Stimulated activated CD4-positive, alpha-beta T cell treated with anti-CD3 and anti-CD28 coated beads, Interleukin-1b, Interleukin-23, amount 100 ng/mL, for 1 hour (primary cell): ENCODE measurements at places on chromosomes 16 and 17.

- DNase-seq, result no peak
Measured at GRCh38 chr16:49937886-49938285, 82.0 kb upstream of the ZNF423 start.

- no peak for DNase-seq
Measured at GRCh38 chr16:24953306-24953705, 61.9 kb downstream of the ARHGAP17 start.

- DNase-seq, result no peak
Measured at GRCh38 chr17:63998721-63999679, 849 bp downstream of the PRR29 start.

DNA sequence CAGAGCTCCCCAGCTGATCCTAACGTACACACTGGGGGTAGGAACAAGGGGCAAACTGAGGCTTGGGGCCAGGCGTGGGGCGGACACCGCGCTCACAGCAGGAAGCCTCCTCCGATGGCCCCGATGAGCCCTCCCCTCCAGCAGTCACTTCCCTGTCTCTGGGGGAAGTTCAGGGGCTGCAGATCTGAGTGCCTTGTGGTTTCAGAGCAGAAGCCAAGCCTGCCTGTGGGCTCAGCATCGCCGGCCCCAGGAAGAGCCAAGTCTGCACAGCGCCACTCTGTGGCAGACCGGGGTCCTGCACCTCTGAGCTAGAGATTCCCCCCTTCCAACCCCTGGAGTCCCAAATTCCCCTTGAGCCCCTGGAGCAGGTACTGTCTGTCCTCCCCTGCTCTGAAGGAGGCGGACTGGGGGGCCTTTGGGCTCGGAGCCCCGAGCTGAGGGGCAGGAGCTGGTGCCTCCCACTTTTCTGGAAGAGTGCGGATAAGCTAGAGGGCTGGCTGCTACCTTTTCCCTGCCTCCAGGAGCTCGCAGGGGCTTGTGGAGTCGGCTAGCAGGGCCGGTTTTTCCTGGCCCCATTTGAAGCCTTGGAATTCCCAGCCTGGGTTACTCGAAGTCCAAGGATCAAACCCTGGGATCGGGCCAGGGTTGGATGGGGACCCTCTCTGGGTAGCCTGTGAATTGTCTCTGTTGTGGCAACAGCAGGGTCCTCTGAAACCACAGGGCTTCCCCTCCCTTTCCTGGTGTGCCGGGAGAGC lies 2.9 kb downstream of the GSE1 start:
- DNase-seq, result peak; percentile 46

GRCh38 chr16:59459806-59460205 lies 725.7 kb upstream of the GOT2 start:
- DNase-seq, result no peak

- DNase-seq, result no peak
Measured at GRCh38 chr16:56985288-56985961, 3.9 kb upstream of the NLRC5 start.

- no peak for DNase-seq
Measured at GRCh38 chr16:24896439-24896838, 50.7 kb downstream of the SLC5A11 start.

- no peak for DNase-seq
Measured at GRCh38 chr17:80971704-80972304, 19.8 kb upstream of the CHMP6 start.

DNA sequence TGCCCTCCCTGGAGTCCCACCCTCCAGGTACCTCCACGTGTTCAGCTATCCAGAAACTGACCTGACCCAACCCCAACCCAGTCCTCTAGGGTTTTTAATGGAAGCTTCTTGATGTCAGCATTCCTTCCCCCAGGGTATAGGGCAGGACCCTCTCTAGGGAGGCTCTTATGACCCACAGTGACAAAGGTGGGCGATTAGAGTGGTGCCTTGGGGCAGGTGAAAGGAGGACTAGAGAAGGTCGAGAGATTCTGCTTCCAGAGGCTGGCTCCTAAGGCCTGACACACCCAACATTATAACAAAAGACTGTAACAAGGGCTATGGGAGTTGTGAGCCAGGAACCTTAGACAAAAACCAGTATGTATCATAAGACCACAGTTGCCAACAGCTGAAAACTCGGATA lies 17.2 kb downstream of the COX11 start:
- no peak for DNase-seq

GRCh38 chr17:73474370-73474988 lies 162.7 kb upstream of the CDC42EP4 start:
- no peak for DNase-seq

GRCh38 chr16:17515421-17516210 lies 44.9 kb upstream of the XYLT1 start:
- DNase-seq, result no peak

- no peak for DNase-seq
Measured at GRCh38 chr17:4849011-4849536, 15.9 kb downstream of the MINK1 start.

GRCh38 chr16:56277075-56277474 lies 85.8 kb downstream of the GNAO1 start:
- no peak for DNase-seq

DNA sequence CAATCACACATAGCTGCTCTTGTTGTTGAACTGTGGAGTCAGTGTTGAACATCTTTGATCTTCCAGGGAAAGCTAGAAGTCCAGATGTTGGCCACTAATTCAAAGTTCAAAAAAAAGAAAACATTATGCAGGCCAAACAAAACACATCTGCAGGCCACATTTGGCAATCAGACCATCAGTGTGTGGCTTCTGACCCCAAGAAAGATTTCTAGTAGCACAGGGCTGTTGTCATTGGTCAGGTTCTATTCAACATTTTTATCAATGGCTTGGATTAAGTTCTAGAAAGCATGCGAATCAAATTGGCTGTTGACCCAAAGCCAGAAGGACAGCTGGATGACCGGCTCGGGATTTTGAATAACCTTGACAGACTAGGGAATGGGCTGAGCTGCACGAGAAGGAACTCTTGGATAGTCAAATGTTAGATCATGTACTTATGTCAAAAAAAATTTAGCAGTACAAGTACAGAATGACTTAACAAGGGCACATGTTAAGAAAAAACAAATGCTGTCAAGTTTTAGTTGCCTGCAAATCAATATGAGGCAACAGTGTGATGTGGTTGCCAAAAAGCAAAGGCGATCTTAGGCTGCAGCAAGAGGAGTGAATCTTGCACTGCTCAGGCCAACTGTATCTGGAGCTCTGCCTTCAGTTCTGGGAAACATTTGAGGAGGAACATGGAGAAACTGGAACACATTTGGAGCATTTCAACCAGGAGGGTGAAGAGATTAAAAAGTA lies 187.6 kb downstream of the RGS9 start:
- no peak for DNase-seq

DNA sequence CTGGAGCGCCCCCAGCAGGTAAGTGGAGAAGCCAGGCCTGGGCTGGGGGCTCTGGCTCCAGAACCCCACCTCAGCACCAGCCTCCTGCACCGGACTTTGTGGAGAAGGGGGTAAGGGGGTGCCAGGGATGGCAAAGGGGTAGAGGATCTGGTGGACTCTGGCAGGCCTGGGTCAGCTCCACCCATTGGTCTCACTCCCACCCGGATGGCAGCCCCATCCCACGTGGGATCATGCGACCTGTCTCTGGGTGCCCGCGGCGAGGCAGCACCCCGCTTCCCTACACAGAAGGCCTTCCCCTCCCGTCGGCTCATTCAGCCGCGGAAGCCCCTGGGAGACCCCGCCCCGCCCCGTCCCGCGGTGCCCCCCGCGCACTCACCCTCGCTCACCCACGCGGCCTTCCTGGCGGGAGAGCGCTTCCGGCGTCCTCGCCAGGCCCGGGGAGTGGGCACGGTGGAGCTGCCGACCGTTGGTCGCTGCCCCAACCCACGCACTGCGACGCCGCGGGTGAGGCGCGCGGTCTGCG lies 498 bp upstream of the PLEKHG4 start:
- DNase-seq, result no peak

GRCh38 chr17:77877646-77878355 lies 80.7 kb upstream of the TNRC6C start:
- no peak for DNase-seq

DNA sequence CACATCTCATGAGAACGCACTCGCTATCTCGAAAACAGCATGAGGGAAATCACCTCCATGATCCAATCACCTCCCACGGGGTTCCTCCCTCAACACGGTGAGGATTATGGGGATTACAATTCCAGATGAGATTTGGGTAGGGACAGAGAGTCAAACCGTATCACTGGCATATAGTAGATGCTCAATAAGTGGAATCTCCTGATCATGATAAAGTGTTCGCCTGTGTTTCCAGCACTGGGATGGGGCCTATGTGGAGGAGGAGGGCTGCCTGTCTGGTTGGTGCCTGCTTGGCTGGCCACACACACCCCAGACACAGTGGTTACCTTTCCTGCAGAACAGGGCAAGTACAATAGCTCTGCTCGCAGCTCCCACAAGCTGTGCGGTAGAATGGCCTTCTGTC lies 6.1 kb upstream of the MGAT5B start:
- no peak for DNase-seq
